ENCODE measurements at places on chromosomes 5 and 9.

- DNase-seq: no peak
These were observed 33.9 kb upstream of the GABBR2 start for GRCh38 chr9:98742325-98743280.

- DNase-seq: no peak
These were observed 283.3 kb upstream of the ANKRD55 start for GRCh38 chr5:56516441-56516840.

- DNase-seq: no peak
These were observed 24.3 kb upstream of the SLIT3 start for GRCh38 chr5:169325273-169325672.

- no peak for DNase-seq
These were observed 382.8 kb upstream of the ZNF608 start for GRCh38 chr5:125129151-125129806.

GRCh38 chr5:140595538-140596300 is 31.1 kb downstream of the SLC35A4 start:
- no peak for DNase-seq

DNA sequence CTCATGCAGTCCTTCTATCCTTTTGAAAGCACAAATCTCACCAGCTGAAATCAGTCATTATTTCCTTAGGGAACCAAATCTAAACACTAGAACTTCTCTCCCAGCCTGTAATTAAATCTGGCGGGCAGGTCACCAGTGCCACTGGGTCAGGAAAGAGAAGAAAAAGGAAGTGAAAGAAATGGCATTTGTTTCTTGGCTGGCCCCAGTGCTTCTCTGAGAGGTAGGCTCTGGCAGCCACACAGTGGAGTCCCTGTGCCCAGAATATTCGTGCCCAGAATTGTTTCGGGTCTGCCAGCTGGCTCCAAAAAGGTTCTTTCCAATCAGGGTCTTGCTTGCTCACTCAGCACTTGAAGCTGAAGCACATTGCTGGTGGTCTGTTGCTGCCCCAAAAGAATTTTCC is 133.9 kb upstream of the MTAP start:
- no peak for DNase-seq

- no peak for DNase-seq
These were observed 44.5 kb downstream of the ZNF608 start for GRCh38 chr5:124701873-124702425.

- no peak for DNase-seq
These were observed 12.0 kb downstream of the CRB2 start for GRCh38 chr9:123368023-123368422.

DNA sequence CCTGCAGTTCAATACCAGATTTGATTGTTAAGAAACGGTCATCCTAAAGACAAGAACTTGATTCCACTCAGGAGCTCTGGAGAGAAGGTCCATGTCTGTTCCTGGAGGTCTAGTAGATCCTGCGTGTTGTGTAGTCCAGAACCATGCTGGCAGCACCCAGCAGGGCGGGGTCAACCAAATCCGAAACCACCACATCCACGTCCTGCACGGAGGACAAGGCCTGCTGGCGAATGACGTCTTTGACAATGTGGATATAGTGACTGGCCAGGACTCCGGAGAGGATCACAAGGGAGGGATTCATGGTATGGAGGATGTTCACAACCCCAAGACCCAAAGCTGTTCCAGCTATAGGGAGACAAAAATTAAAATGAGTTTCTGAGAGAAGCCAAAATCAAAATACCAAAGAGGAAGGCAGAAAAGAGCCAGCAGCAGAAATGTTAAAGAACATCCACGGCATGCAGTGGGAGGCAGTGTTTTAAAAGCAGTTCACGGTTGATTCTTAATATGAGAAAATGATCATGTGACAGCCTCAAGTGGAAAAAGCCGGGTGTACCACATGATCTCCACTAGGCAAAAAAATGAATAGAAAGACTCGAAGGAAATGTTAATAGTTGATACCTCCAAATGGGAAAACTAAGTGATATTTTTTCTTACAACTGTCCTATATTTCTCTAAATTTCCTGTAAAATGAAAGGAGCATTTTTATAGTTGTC is 26.7 kb downstream of the CLTA start:
- no peak for DNase-seq

DNA sequence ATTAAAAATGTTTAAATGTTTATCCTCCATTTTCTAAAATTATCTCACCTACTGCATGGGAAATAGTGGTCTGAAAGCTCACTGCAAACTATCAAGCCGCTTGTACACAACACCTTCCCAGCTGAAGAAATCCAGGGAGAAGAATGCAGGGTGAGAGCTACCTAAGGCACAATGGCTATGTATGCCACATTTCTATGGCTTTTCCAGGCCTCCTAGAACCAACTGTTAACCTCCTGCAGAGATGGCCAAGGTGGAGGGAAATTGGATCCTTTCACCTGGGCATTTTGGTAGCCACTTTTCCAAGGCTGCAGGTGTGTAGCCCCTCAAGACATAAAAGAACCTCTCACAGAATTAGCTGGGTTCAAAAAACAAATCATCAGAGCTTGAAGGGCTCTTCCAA is 286.4 kb downstream of the EBF1 start:
- DNase-seq: no peak

- no peak for DNase-seq
These were observed 5.5 kb downstream of the MARCHF3 start for GRCh38 chr5:127024821-127025220.

GRCh38 chr5:133246376-133247150 is 194.8 kb downstream of the HSPA4 start:
- no peak for DNase-seq

GRCh38 chr9:100029251-100029650 is 69.5 kb downstream of the ERP44 start:
- no peak for DNase-seq

DNA sequence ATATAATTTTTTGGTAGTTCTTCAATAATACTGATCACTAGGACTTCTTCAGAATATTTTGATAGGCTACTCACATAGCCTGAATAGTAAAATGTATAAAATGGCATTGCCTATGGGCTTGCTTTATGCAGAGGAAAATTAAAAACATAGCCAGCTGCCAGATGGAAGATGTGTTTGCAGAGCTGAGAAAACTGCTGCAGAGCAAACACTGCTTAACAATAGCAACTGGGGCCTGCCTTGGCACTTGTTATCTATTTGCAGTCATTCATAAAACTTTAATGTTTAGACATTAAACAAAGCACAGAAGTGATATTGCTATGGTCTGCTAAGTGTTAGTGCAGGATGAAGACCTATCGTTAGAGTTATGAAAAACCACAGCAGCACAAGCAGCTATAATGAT is 151.5 kb upstream of the SMC2 start:
- DNase-seq: no peak

DNA sequence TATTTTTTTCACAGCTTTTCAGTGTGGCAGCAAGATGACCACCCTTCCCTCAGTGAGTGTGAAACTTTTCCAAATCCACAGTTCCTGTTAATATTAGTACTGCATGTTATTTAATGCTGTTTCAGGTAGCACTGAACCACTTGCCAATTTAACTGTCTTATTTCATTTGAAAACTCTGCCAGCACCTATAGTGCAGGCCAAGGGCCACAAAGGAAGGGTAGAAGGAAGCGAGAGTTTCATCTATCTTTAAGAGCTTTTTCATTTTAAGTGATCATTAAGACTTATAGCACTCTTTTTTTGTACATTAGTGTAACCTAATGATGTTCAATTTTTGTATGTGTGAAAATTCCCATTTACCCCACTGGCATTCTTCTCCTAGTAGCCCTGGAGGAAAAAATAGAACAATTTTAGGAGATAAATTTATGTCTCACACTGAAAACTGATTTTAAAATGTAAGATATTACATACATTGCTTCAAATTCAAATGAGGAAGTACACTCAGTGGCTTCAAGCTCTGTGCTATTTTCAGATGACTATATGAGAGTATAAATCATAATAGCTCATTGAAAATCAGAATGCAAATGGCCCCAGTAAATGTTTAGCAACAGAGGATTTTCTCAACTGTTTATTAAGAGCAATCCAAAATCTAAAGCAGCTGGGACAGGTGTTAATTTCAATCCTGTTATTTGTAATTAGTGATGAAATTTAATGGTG is 820.5 kb downstream of the PTPRD start:
- no peak for DNase-seq

DNA sequence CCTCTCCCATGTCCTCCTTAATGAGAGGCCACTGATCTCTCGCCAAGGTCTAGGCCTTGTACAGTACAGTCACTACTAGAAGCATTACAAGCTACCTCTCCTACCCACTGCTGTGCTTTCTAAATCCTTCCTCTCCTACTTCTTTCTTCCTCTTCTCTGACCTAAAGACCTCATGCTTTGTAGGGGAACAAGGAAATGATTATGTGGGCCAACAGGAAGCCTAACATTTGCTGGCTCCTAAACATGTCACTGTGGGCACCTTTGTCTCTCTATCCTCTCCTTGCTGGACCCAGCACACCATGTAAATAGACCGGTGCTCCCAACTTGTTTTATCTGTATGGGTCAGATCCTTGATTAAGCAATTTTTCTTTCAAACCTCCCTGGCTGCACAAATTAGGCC is 16.7 kb downstream of the SLC28A3 start:
- no peak for DNase-seq

DNA sequence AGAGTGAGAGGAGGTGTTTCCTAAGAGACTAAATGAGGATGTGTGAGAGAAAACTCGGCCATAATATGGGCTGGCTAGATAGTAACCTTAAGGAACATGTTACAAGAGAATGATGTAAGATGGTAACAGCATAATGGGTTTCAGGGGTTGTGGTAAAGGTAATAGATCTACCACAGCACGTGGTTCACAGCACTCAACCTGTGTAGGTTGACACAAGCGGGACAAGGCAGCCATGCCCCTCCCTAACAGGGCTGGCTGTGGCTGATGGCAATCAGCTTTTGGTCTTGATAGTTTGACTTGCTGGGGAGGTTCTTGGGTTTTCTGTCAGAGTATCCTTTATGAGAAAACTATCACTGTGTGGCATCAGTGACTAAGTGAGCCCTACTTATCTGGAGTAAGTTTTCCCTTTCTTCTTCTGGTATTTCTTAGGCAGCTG is 138.6 kb downstream of the TRIO start:
- DNase-seq: no peak

DNA sequence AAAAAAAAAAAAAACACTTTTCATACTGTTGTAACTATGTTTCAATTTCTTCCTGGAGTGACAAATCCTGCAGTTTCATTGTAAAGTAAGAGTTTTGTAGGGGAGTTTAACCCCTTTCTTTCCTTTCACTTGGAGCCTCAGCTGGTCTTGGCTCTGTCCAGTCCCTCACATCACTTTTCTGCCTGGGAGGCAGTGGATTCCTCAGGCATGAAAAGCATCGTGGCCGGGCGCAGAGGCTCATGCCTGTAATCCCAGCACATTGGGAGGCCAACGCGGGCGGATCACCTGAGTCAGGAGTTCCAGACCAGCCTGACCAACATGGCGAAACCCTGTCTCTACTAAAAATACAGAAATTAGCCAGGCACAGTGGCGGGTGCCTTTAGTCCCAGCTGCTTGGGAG is 45.6 kb upstream of the MYO10 start:
- no peak for DNase-seq

DNA sequence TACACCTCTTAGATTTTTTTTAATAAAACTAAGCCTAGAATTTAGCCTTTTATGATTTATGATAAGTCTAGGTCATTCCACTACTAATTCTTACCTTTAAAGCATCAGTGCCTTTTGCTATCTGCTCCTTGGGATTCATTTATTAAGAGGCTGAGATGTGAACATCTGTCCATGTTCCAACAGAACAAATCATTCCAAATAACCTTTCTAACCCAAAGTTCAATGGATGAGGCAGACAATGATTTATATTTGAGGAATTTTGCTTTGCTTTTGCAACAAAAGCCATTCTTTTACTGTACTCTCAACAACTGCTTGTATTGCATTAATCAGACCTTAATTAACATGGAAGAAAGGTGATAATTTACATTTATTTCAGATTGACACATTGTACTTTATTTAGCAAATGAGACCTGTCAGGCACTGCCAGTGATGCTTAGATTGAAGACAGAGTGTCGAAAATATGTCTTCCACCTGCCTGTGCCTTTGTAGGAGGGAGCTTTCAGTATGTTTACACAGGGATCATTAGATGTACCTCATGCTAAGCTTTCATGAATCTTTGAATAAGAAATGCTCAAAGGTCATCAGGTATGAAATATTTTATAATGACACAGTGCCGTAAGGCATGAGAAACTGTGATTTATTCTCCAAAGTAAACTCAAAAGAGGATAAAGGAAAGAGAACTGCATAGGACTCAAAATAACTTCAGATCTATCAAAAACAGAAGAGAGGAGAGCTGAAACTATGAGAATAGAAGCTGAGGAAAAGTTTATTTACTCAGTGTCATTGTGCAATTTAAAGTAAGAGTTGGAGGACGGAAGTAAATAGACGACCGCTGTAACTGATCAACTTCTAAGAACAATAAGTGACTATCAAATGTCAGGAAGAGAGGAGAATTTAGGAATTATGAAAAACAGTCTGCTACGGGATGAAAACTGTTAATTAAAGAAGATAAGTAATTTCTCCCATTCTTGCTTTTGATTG is 36.7 kb upstream of the IZUMO3 start:
- no peak for DNase-seq

- DNase-seq: peak; percentile 4
These were observed 225.1 kb downstream of the ADGRV1 start for GRCh38 chr5:90783460-90784333.

DNA sequence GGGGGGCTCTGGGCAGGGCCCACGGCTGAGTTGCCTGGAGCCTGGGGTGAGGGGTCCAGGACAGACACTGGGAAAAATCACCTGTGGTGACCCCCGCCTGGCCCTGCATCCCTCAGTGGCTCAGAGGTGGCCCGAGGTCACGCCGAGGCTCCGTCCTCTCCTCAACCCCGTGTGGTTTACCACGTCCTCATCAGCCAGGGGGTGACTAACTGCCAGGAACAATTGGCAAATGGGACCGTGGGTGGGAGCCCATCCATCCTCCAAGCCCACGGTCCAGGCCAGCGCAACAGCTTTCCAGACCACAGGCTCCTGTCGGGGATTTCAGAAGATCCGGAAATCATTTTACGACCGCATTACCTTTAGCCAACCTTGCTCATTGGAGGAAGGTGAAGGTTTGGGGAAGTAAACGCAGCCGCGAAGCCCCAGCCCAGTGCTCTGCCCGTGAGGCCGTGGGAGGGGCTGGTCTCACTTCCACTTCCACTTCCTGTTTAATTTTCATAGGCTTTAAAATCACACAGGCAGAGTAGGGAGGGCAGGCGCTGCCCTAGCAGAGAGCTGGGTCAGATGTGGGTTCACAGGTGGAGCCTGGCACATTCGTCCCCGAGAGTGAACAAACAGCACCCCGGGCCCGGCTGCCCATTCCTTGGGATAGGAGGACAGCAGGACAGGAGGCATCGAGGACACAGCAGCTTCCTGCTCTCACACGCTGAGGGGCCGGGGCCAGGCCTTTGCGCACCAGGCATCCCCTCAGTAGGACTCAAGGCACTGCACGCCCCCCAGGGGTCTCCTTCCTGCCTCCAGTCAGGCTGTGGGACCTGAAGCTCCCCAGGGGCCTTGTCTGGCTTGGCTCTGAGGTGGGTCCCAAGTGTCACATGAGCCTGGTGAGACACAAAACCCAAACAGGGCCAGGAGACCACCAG is 19.8 kb upstream of the SLC9A3 start:
- DNase-seq: no peak

GRCh38 chr9:107173422-107174180 is 109.5 kb upstream of the RAD23B start:
- DNase-seq: no peak
